ENCODE measurements at places on chromosomes 7 and 10.

DNA sequence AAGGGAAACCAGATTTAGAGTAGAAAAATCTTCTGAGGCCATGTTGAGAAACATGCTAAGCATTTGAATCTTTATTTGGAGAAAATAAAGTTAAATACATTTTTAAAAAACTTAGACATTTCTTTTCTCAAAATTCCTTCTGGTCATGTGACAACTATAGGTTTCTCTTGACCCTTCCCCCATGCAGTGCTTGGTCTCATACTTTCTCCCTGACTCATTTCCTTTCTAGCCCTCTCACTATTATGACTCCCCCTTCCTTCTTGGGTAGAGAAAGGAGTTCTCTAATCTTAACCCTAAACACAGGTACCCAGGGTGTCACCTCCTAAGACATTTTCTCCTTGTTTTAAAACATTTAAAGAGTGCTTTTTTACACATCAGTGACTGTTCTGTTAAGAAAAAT, 179.5 kb upstream of the TMEM106B start:
- DNase-seq: no peak

DNA sequence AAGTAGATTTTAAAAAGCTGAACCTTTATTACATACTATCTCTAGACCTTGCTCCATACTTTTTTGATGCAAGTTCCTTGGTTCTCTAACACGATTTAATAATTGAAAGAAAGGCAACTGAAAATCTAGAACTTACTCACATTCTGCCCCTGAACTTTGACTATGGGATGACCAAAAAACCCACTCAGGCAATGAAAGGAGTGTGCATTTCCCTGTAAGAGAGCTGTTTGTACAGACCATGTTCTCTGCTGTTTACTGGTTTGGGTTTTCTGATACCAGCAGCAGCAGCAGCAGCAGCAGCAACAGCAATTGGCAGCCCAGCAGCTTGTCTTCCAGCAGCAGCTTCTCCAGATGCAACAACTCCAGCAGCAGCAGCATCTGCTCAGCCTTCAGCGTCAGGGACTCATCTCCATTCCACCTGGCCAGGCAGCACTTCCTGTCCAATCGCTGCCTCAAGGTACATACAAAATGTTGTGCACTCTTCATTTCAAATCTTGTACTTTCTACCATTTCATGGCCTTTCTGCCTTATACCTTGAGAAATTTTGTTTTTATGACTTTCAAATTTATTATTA, 216.7 kb downstream of the FOXP2 start:
- no peak for DNase-seq

- DNase-seq: no peak
Measured at GRCh38 chr10:114347241-114347640, 57.1 kb downstream of the AFAP1L2 start.

GRCh38 chr7:28560767-28561166, 148.4 kb downstream of the CREB5 start:
- DNase-seq: no peak

GRCh38 chr7:144545330-144545729, 141.8 kb upstream of the NOBOX start:
- no peak for DNase-seq

- DNase-seq: no peak
Measured at GRCh38 chr7:158588878-158589442, 1.3 kb upstream of the PTPRN2 start.

- DNase-seq: no peak
Measured at GRCh38 chr10:121368347-121369025, 229.8 kb downstream of the FGFR2 start.
